ENCODE measurements at places on chromosomes 6 and 20. TPM values are rescaled to one million over a fixed set of nuclear protein-coding genes. Genes with fewer than 3 reads are reported as not detected.

LPA gene
- total RNA-seq: not detected

PRSS35 gene
- 0.07 TPM for total RNA-seq

DSE gene
- 30.2 TPM for total RNA-seq

RNF39 gene
- total RNA-seq: not detected

EEF1A2 gene
- total RNA-seq: 58.1 TPM

HS3ST5 gene
- not detected for total RNA-seq

RAB5IF gene
- 192 TPM for total RNA-seq

CFAP206 gene
- total RNA-seq: 1.5 TPM

DUSP15 gene
- 3.4 TPM for total RNA-seq

PEX3 gene
- total RNA-seq: 11.0 TPM

IL17A gene
- not detected for total RNA-seq

SLC2A10 gene
- 2.4 TPM for total RNA-seq

JPH2 gene
- total RNA-seq: 0.24 TPM

Measured in G401 (cell line).